ENCODE measurements at places on chromosomes 6 and 20.
A peak's percentile ranks its signal among the peaks of the same experiment; 100 is the strongest.

- DNase-seq = no peak
Observed at GRCh38 chr6:4179960-4180651, 44.7 kb upstream of the ECI2 start.

DNA sequence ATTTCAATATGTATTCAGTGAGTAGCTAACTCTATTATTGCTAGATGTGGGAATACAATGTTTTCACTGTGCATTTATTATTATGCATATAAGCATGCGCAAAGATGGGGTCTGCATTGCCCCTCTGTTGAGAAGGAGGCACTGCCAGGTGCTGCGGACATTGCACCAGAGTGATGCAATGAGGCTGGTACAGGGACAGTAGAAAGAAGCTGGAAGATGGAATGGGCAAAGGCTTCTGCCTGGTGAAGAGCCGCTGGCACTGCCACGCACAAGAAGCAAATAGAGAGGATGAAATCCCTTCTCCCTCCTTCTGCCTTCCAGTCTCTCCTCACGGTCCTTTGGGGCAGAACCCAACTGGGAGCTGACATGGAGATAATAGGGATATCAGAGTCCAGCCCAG, 154.5 kb upstream of the TNFAIP3 start:
- DNase-seq = no peak

DNA sequence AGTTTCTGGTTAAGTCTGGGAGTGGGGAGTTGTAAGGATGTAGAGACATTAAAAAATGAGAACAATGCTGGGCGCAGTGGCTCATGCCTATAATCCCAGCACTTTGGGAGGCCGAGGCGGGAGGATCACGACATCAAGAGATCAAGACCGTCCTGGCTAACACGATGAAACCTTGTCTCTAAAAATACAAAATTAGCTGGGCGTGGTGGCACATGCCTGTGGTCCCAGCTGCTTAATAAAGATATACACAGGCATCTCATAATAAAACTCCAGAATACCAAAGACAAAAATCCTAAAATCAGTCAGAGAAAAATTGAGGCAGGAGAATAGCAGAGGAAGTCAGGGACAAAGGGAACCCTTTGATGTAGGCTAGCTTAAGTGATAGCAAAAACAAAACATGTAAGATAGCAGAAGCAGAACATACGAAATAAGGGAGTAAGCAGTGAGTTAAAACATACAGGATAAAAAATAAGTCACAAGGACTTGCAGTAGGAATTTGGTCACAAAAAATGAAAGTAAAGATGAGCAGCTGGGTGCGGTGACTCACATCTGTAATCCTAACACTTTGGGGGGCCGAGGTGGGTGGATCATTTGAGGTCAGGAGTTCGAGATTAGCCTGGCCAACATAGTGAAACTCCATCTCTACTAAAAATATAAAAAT, 23.6 kb downstream of the DDX43 start:
- no peak for DNase-seq

GRCh38 chr20:5234158-5234557, 82.6 kb downstream of the PROKR2 start:
- no peak for DNase-seq

DNA sequence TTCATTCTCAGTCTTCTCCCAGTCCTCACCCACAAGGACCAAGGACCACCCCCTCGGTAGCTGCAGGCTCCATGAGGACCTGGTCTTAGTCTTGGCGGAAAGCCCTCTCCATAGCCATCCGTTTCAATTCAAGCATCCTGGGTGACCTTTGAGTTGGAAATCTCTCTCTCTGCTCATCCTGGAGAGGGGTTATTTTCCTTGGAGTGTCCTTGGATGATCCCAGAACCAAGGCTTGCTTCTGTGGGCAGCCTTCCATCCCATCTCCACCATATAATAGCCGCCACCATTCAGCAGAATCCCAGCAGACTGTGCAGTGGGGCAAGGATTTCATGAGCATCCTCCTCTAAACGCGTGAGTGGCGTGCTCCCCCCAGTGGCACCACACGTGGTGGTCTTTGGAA, at the start of gene BPIFA2:
TSS of gene BPIFA2 (plus strand) at position 301 of the 400 bp plus-strand sequence. CDS start 987 bp downstream, outside the sequence.
- no peak for DNase-seq

DNA sequence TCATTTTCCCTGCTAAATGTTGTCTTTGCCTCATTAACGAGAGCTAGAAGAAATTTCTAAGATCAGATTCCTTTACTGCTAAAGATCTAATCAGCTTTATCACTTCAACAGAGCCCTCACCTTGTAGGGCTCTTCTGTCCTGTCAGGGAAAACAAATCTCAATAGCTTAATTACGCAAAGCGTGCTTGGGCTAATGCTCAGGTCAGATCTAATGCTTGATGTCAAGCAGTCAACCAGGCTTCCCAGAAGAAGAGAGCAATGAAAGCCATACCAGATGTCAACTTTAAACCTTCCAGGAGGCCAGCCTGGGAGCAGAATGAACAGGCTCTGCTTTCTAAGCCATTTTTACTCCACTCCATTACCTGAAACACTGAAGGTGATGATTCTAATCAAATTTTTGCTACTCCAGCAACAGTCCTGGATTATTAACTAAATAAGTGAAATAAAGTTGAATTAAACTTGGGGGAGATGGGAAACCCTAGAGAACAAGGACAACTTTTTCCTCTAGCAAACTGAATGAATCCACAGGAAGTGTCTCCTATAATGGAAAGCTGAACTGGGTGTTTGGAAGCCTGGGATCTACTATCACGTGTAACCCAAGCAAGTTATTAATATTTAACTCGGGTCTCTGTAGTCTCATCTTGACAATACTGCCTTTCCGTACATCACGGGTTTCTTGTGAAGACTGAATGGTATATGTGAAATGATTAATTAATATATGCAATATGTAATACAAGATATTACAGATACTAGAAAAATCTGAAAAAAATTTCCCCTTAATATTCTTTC, 273.7 kb downstream of the PTPRK start:
- no peak for DNase-seq

GRCh38 chr6:83042467-83043053, 23.1 kb downstream of the UBE3D start:
- no peak for DNase-seq

DNA sequence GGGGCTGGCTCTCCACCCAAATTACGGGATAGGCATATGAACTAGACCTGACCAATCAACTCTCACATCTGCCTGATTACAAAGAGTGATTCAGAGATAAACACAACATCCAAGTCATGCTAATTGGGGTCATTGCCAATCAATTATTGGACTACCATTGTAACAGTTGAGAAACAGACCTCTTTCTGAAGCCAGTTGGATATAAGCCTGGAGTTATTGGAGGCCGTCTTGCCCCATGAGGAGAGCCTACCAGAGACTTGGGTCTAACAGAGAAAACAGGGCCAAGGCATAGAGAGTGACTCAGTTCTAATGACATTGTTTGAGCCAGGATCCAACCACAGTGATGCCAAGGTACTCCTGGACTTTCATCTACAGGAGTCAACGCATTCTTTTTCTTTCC, 39.4 kb upstream of the HIVEP2 start:
- DNase-seq = no peak

GRCh38 chr6:18997375-18997826, 610.3 kb downstream of the RNF144B start:
- peak; percentile 7 for DNase-seq

DNA sequence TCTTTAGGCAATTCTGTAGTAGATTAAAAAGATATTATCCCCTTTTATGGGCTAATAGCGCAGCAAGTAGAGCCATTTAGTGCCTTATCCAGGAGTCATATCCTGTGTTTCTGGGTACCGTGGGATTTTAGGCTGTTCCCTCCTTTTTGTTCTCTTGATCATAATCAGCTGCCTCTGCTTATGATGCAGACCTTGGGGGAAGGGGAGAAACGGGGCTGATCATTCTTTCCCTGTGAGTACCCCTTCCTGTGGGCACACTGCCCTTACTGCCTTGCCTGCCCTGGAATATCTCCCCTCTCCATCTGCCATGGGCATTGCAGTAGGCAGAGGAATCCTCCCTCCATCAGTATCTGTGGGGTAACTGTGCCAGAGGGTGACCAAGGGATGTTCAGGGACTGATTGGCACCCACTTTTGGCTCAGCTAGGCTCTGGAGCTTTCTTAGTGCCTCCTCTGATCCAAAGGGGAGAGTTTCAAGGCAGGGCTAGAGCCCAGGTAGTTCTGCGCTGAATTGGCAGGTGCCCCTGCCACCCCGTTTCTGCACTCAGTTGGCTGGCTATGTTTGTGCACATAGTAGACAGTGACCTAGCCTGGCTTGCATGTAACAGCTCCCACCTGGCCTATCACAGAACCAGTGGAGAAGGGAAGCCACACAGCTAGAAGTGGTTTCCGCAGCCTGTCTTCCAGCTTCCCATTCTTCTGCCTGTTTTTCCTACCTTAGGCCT, 103.3 kb downstream of the FIG4 start:
- no peak for DNase-seq
